Ovary (tissue), 10 donors: ENCODE measurements at places on chromosomes 1 and 21. TPM values are rescaled to one million over a fixed set of nuclear protein-coding genes. Genes with fewer than 3 reads are reported as not detected.

Gene NFASC
- total RNA-seq: 9.3 TPM

Gene OVAAL
- total RNA-seq: not detected

DNA sequence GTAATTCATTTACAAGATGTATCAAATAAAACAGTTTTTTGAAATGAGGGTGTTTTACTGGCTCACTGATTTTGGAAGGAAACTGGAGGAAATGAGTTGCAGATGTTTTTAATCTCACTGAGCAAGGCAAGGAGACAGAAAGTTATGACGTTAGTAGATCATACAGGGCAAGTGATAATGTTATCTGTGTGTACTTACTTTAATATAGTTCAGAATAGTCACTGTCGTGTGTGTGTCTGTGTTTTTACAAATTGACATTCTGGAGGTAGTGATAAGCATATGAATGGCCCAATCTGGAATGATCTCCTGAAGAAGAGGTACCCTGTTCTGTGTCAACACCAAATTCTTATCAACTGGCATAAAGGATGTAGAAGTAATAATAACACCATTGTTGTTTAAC, 1.9 kb upstream of the GBP4 start:
- no peaks in the 10 kb centered on the region for H3K36me3 ChIP-seq
- H3K4me1 ChIP-seq: peaks cover 7% of the 10 kb centered on the region
- no peak overlapping the region for H3K27ac ChIP-seq
- H3K27me3 ChIP-seq: no peaks in the 10 kb centered on the region
- H3K4me3 ChIP-seq: no peak overlapping the region

Gene MATN1
- 0.95 TPM for total RNA-seq

DNA sequence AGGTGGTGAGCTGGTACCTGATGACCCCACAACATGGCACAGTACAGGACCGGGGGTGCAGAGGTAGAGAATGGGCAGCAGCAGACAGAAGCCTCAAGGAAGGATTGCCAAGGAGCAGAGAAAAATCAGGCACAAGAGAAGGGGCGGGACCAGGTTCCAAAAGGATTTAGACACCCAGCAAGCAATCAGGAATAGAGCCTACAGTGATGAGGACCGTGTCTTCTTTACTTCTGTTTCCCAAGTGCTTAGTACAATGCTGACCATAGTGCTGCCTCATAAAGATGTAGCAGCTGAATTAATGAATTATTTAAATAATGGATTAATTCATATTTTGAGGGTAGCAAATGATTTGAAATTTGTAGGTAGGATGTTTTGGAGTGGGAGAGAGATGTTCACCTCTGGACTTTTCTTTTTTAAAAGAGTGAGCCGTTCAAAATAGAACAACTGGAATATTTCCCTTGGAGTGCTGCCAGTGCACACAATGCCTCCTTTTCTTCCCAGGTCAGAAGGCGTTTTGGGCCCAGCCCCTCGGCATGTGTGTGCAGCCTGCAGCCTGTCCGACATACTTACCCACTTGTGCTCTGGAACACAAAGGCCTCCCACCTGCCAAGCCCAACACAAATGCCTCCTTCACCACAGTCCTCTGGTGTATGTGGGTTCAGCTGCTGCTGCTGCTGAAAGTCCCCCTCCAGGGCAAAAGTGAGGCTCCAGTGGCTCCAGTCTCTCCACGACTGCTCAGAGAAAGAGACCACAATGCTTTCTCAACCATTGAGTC, 19.6 kb downstream of the KANK4 start:
- no peaks in the 10 kb centered on the region for H3K4me1 ChIP-seq
- DNase-seq: no peak
- H3K4me3 ChIP-seq: no peak overlapping the region
- H3K36me3 ChIP-seq: no peaks in the 10 kb centered on the region
- H3K27ac ChIP-seq: no peak overlapping the region
- H3K27me3 ChIP-seq: no peaks in the 10 kb centered on the region

GRCh38 chr1:40531381-40532061, at the start of gene ZNF684:
Gene ZNF684, plus strand, starts transcription at chr1:40531637. Its CDS starts 1,530 bp downstream, at chr1:40533167.
- peak within 1 kb of the TSS; percentile 54 for H3K4me3 ChIP-seq
- H3K36me3 ChIP-seq: no peaks in the 10 kb centered on the region
- DNase-seq: peak; percentile 82
- H3K27me3 ChIP-seq: no peaks in the 10 kb centered on the region
- H3K4me1 ChIP-seq: no peaks in the 10 kb centered on the region

DNA sequence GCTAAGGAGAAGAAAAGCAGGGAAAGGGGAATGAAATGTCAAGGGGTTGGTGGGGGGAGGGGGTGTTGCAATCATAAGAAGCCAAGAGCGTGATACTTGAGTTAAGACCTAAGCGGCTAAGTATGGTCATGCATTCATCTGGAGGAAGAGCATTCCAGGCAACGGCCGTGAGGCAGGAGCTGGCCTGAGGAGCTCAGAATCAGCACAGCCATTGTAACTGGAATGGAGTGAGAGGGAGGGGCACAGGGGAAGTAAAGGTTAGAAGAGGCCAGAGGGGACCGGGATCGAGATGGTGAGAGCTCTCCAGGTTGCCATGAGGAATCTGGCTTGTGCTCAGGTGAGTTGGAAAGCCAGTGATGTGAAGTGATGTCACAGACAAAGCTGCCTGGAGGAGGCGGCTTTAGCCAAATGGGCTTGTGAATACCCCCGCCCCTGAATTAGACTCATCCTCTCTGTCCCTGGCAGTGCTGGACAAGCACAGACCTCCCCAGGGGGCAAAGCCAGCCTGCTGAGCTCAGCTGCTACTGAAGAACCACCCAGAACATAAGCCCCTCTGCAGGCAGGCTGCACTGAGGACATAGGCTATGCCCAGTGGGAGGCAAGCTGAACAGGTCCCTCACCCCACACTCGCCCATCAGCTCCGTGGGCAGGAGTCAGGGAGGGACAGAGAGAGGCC, 61.1 kb upstream of the LAPTM5 start:
- no peak overlapping the region for H3K27ac ChIP-seq
- DNase-seq: no peak
- H3K36me3 ChIP-seq: no peaks in the 10 kb centered on the region
- H3K4me3 ChIP-seq: no peak overlapping the region
- no peaks in the 10 kb centered on the region for H3K27me3 ChIP-seq

DNA sequence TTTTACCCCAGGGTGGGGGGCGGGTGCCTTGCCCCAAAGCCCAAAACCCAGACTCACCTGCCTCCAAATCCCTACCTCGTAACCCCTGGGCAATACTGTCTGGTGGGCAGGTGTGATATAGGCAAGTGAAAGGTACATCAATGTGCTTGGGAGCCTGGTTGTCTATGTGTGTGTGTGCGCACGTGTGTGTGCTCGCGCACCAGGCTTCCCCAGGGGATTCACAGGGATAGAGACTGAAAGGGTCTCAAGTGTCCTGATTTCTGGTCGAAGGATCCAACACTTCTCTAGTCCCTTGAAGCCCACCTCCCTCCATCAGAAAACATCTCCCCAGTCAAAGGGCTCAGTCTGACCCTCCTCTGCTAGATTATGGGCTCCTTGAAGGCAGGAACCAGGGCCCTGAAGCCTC, 28.9 kb upstream of the EPB41 start:
- no peak overlapping the region for H3K27ac ChIP-seq
- no peaks in the 10 kb centered on the region for H3K27me3 ChIP-seq
- peaks cover 10% of the 10 kb centered on the region for H3K4me1 ChIP-seq
- no peak for DNase-seq

GRCh38 chr21:44455524-44456213, 359 bp downstream of the LRRC3 start:
- no peaks in the 10 kb centered on the region for H3K36me3 ChIP-seq
- peak overlapping the region; percentile 8 for H3K27ac ChIP-seq
- no peak for DNase-seq
- H3K4me1 ChIP-seq: peaks cover 9% of the 10 kb centered on the region

- H3K27me3 ChIP-seq: no peaks in the 10 kb centered on the region
- no peak for DNase-seq
- no peaks in the 10 kb centered on the region for H3K36me3 ChIP-seq
Measured at GRCh38 chr1:37947364-37947763, 511 bp upstream of the INPP5B start.
